Ureter (tissue), 1 donor: ENCODE measurements at places on chromosomes 2 and 18. TPM values are rescaled to one million over a fixed set of nuclear protein-coding genes. Genes with fewer than 3 reads are reported as not detected.
A peak's percentile ranks its signal among the peaks of the same experiment; 100 is the strongest.

SCYGR4 gene
- total RNA-seq = not detected

NOP58 gene
- 113 TPM for total RNA-seq

SPOPL gene
- 31.4 TPM for total RNA-seq

MEX3C gene
- 38.7 TPM for total RNA-seq

COL4A3 gene
- 23.3 TPM for total RNA-seq

SERPINB5 gene
- total RNA-seq = 25.7 TPM

MOCOS gene
- total RNA-seq = 38.0 TPM

GRCh38 chr2:10167316-10167715, 44.8 kb downstream of the RRM2 start:
- no peak for DNase-seq

DNA sequence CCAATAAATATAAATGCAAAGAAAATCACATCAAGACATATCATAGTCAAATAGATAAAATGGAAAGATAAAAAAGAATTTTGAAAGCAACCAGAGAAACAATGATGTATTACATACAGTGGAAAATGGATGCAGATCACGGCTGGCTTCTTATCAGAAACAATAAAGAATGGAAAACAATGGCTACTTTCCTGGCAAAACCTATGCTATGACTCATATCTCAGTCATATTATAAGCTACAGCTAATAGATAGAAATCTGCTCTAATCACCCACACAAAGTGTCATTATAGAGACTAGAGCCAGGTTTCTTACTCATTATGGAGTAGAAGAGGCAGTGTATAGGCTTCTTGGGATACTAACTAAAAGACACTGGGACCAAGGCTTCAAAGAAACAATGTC, 93.5 kb upstream of the TACR1 start:
- DNase-seq = no peak

- no peak for DNase-seq
These were observed 1702.6 kb upstream of the LRRTM1 start for GRCh38 chr2:82007071-82007664.

GRCh38 chr2:47237375-47238334, 82.5 kb upstream of the STPG4 start:
- DNase-seq = peak; percentile 67

DNA sequence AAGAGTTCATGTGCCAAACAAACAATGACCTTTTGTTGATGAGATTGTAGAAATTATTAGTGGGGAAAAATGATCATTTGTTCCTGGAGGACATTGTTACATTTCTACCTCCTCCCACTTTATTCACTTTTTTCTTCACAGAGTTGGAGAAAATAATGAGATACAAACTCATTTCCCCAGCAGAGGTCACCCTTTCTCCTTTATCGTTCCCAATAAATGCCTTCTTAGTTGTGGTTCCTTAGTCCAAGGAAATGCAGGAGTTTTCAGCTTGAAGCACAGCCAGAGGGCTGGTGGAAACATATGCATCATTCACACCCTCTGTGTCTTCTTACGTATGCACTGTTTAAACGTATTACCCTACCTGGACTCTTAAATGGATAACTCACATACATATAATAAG, 108.8 kb downstream of the SLC4A3 start:
- DNase-seq = no peak

DNA sequence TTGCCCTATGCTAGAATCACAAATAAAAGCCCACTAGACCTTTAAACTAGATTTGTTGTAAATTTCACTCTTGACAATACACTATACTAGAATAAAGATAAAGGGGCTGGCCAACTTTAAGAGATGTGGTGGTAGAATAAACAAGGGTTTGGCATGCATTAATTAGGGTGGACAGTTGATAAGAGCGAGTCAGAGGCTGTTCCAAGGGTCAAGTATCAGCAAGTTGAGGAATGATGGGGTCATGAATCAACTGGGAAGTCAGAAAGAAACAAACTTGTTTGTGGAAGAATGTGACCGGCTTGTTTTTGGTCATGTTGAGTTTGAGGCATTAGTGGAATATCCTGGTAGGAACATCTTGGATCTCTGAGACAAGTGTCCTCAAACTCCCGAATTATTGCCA, 398.3 kb upstream of the TNP1 start:
- DNase-seq = no peak

- no peak for DNase-seq
These were observed 61.6 kb downstream of the COL6A3 start for GRCh38 chr2:237352279-237352845.

GRCh38 chr18:37754141-37754540, 188.5 kb upstream of the CELF4 start:
- DNase-seq = no peak

GRCh38 chr2:172220121-172220520, 117.4 kb upstream of the DLX2 start:
- no peak for DNase-seq
